ENCODE measurements at places on chromosomes 13 and 19.
A peak's percentile ranks its signal among the peaks of the same experiment; 100 is the strongest.

DNA sequence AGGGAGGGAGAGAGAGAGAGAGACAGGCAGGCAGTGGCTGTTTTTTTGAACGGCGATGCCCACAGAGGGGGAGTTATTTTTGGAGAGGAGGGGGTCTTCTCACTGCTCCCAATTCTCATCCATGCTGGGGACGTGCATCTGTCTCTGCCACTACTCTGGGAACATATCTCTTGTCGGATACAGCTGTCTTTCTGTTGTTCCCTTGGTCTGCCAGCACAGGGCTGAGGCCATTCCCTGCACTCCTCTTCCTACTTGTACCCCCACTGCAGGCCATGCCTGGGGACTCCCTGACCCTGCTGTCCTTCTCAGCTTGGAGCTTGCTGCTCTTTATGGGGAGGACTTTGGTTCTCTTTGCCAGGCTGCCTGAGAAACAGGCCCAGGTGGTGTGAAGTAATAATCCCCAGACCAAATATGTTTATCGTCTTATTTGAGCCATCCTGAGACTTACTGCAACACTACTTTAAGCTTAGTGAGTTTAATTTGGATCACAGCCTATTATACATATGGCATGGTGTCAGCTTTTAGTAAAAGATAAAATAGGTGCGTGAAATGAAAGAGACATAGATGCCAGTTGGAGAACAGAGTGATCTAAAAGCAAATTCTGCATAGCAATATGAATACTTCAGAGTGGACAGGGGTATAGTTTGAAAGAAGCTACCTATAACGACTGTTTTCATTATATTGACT is 19.1 kb downstream of the LRCH1 start:
- DNase-seq, result no peak

- no peak for DNase-seq
Observed at GRCh38 chr13:29892151-29892550, 41.7 kb upstream of the UBL3 start.

- no peak for DNase-seq
Observed at GRCh38 chr19:31505596-31505910, 156.3 kb upstream of the TSHZ3 start.

DNA sequence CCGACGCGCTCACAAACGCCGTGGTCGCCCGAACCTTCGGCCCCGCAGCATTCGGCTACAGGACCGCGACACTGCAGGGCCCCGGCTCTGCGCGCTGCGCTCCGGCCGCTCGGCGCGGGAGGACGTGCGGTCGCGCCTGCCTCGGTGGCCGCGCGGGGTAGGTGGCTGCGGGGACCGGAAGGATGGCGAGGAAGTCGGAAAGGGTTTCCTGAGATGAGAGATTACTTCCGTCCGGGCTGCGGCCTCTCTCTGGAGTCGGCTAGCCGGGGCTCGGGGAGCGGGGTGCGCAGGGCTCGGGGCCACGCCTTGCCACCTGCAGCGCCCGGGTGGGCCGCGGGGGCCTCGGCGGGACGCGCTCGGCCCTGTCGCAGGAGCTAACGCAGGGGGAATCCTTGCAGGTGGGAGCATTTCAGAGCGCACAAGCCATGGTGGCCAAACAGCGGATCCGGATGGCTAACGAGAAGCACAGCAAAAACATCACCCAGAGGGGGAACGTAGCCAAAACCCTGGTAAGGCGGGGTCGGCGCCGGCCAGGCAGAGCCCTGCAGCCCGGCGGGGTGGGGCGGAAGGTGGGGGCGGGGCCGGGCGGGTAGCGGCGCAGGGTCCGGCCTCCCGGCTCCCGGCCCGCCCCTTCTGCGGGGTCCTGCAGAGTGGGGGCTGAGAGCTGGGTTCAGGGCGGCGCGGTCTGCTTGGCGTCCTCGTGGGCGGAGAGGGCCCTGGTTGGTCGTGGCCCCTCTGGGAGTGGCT is at the start of gene SERP2:
TSS of gene SERP2 (plus strand) at position 224 of the 747 bp plus-strand sequence. CDS start at position 426, 202 bp downstream.
- no peak for DNase-seq

DNA sequence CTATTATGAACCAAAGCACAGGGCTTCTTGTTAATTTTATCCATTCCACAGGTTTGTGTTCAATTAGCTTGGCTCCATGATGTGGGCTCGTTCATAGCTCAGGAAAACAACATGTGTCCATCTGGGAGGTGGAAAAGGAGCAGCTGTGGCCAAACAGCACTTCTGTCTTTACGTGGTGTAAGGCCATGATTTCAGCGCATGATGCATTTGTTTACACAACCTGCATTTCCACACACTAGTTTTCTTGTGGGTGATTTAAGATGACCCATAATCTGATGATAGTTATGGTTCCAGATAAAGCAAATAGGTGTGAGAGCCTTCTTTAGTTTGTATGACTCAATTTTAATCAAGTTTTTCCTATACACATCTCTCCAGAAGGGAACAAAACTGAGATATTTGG is 101.7 kb downstream of the TNFRSF19 start:
- no peak for DNase-seq

- DNase-seq, result no peak
Observed at GRCh38 chr19:28239270-28239669, 973.7 kb downstream of the UQCRFS1 start.

DNA sequence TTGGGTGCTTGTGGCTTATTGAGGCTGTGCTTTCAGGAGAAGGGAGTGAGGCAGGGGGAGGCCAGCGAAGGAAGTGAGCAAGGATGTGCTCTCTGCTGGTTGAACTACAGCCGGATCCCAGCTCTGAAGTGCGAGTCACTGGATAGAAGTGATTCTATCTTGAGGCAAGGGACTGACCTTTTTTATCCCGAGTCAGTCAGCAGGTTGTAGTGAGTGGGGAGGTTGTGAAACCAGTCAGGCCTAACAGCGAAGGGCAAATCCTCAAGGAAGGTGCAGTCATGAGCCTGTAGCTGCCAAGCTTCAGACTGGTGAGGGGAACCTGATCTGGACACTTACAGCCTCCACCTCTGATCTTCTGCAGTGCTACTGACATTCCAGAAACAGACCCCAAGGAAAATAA is 18.6 kb downstream of the SCEL start:
- no peak for DNase-seq

- no peak for DNase-seq
Observed at GRCh38 chr19:18158467-18158866, 5.5 kb downstream of the PIK3R2 start.

- no peak for DNase-seq
Observed at GRCh38 chr13:40492511-40492910, 173.9 kb downstream of the FOXO1 start.

- no peak for DNase-seq
Observed at GRCh38 chr19:47766670-47767069, 11.8 kb upstream of the SELENOW start.

DNA sequence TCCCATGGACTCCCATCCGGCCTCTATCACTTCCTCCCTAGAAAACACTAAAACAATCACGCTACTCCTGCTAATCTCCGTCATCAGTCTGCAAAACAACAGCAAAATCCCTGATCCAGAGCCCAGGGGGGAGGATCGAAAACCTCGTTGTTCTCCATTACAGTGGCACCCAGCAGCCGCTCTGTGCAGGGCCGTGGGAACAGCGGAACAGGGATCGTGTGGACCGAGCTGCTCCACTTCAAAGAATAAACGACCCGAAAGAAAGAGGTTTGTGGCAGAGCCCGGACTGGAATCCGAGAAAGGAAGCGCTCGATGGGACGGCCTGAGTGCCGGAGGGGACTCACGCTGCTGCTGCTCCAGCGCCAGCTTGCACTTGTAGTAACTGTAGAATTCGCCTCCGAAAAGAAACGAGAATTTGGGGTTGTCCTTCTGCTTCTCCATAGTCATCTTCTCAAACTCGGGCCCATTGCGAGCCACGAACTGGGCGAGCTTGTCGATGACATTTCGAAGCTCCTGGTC is 652 bp downstream of the CHERP start:
- peak; percentile 44 for DNase-seq

- no peak for DNase-seq
Observed at GRCh38 chr19:1865172-1866010, 2.0 kb upstream of the KLF16 start.

DNA sequence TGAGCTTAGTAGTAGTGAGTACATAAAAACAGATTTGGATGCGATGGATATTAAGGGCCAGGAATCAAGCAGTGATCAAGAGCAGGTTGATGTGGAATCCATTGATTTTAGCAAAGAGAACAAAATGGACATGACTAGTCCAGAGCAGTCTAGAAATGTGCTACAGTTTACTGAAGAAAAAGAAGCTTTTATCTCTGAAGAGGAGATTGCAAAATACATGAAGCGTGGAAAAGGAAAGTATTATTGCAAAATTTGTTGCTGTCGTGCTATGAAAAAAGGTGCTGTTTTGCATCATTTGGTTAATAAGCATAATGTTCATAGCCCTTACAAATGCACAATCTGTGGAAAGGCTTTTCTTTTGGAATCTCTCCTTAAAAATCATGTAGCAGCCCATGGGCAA is 11.4 kb downstream of the CHAMP1 start:
- DNase-seq, result no peak

GRCh38 chr13:113005997-113006396 is 37.0 kb downstream of the MCF2L start:
- DNase-seq, result no peak

DNA sequence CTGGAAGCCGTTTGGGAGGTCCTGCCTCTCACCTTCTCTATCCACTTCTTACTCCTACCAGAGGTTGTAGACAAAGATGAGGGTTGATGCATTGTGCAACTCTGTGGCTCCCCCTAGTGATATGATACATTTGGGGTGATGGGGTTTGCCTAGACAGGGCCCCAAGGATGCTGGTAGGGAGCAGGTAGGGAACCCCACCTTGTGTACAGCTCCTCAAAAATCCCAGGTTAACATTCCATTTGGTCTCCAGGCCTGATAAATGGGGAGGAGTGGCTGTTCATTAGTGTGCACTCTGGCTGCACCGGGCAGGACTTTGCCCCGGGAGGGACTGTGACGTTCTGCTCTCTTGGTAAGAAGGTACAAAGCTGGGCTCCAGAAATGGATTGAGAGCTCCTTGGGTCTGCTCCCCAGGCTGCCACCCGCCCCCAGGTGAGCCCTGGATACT is 19.2 kb downstream of the SIGLEC8 start:
- DNase-seq, result no peak

- no peak for DNase-seq
Observed at GRCh38 chr13:33008946-33009722, 7.1 kb upstream of the KL start.

DNA sequence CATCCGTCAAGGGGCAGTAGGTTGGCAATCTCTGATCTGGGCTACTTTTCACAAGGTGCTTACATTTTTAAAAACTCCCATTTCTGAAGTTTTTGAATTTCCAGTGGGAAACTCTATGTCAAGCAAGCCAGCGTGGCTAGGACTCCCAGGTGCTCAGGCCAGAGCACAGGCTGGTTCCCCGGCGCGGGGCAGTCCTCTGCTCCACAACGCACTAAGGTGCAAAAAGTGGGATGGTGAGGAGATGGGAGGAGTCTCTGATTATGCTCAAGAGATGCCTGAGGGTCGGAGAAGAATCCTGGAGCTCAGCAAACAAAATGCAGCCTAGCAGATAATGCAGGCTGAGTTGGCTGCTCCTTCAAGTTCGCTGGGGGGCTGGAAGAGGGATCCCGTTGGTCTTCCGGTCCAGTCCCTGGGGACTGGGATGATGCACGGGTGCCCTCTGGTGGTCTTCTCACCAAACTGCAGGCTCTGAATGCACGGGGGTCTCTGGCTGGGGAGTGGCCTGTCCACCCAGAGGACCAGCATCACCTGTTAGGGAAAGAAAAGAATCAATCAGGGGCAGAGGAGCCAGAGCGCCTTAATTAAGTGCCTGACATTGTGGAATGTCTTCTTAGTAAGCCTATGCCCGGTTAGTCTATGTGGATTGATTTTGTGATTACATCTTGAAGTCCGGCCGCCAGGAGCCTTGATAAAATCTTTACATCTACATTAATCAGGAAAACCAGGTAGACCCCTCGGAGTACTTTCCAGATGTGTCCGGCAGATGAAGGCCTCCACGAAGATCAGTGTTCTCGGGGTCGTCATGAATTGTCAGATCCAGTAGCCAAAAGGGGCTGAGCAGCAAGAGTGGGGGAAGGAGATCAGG is 244.4 kb upstream of the MAB21L1 start:
- DNase-seq, result no peak

- DNase-seq, result no peak
Observed at GRCh38 chr13:90713441-90714133, 633.9 kb upstream of the MIR17HG start.

- DNase-seq, result no peak
Observed at GRCh38 chr13:110511509-110512181, 49.9 kb downstream of the RAB20 start.

DNA sequence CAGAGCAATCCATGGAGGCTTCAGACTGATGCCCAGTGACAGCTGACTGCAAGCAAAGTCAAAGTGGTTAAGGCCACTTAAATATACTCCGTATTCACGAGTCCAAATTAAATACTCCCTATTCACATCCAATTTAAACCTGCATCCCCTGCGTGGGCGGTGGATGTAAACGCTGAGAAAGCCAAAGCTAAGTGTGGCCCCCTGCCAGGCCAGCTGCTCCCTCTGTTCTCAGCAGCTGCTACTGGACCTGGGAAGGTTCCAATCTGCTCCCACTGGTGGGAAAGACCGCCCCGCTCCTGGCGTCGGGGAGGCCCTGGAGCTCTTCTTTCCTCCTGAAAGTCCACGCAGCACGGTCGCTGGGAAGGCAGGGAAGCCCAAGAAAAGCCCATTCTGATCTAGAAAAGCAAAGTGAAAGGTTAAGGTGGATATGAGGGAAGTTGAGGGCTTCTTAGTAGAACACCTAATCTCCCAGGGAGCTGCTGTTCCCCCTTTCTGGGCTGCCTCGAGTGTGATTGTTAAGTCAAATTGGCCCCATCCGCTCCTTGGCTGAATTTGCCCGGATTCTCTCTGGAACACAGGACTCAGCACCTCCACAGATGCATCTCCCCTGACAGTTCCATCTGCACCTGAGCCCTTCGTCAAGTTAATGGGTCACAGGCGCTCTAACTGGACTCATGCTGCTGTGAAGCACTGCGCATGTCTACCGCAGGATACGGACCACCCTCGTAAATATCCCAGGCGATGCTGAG is 205.5 kb downstream of the USP12 start:
- no peak for DNase-seq

DNA sequence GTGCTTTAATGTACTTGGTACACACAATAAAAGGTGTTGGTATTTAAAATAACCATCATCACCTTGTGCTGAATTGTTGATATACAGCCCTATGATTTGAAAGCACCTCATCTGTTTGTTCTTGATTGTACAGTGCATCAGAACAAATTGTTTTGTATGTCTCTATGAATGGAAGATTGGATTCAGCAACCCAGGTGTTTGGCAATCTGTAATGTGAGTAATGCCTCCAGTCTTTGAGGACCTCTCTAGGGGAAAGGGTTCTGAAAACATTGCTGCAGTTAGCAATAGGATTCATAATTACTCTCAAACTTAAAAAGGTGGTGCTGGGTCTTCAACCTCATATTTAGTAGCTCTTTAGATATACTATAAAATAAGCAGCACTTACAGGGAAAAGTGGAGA is 341.8 kb downstream of the OXGR1 start:
- DNase-seq, result no peak

- no peak for DNase-seq
Observed at GRCh38 chr19:10418235-10418484, 2.2 kb upstream of the PDE4A start.

DNA sequence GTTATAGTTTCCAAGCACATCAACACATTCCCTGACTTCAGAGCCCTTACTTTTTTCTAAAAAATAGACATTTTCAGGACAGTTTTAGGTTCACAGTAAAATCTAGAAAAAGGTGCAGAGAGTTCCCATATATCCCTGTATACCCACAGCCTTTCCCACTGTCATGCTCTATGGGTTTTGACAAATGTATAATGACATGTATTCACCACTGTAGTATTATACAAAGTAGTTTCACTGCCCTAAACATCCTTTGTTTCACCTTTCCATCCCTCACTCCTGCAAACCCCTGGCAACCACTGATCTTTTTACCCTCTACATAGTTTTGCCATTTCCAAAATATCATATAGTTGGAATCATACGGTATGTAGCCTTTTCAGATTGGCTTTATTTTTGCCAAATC is 15.6 kb downstream of the NAA16 start:
- no peak for DNase-seq

Data from MM.1S (cell line).